ENCODE measurements at places on chromosomes 7 and 10.

- no peak for DNase-seq
Observed at GRCh38 chr10:109740436-109740835, 182.9 kb downstream of the XPNPEP1 start.

DNA sequence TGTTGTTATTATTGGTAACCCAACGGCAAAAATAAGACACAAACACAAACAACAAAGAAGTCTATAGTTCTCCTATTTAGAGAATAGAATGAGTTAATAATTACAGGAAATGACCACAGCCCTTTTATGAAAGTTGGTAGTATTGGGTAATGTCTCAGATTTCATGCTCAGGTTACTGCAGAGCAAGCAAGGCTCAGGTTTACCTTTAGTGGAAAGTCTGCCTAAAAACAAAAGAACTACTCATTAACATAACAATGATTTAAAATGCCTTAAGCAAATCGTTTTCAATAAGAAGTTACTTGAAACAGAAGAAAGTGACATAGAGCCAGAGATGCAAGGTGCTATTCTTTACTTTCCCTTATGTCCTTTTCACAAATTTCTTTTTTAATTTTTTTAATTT lies 441.2 kb downstream of the PLXDC2 start:
- no peak for DNase-seq

DNA sequence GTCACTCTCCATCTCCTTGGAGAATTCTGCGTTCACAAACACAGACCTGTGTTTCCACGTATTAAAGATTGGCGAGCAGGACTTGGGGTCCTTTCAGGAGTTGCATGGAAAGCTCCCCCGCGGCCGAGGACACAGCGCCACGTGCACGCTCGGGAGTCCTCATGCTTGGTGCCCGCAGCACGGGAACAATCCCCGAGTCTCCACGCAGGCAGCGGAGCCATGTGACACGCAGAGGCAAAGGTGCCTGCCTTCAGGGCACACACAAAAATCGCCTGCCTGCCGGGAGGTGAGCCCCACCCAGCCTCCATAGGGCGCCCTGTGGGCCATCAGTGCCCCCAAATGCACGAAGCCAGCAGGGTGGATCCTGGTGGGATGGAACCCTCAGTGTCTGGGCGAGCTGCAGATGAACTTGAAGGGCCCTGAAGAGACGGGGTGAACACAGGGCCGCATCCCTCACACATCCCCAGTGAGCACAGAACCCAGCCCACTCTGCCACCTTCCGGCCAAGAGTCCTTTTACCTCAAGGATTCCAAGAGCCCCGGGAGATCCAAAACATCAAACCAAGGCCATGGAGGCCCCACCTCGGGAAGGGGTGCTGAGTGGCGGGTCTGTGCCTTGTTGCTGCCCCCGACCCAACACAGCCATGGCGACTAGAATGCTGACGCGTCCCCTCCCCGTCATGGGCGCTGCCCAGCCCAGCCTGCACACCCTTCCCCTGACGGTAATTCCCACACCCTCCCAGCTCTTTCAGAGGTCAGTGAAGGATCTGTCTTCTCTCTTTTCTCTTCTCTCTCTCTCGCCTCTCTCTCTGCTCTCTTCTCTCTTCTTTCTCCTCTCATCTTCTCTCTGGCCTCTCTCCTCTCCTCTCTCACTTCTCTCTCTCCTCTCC lies 55.9 kb downstream of the CFAP46 start:
- DNase-seq, result no peak

- DNase-seq, result peak; percentile 64
Observed at GRCh38 chr7:16918288-16918895, 36.6 kb upstream of the AGR3 start.

- DNase-seq, result no peak
Observed at GRCh38 chr10:115167751-115168150, 74.6 kb downstream of the ATRNL1 start.

DNA sequence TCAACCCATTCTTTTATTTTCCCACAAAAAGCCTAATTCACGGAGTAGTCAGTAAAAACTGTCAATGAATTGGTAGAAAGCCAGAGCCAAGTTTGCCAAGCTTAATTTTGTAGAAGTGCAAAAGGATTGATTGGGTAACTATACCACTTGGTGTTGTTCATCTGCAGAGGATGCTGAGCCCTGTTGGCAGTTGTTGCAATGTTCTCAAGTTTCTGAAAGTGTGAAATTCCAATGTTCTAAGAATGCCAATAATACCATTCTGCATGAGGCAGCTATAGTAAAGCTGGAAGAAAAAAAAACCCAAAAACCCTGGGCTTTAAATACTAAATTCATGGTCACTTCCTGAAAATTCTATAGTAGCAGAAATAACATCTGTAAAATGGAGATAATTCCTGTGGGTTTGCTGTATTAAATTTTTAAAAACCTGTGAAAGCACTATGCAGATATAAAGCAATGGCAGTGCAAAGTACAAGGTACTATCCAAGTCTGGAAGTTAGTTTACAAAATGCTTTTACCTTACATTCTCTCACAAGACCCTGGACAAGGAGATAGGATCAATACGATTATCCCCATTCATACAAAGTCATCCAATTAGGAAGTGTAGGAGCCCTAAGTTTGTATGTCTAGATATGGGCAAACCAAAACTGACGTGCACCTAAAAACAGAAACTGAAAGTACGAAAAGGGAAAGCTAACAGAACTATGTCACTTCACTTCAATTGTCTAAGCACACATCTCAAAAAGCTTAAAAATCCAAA lies 6.0 kb upstream of the PON1 start:
- DNase-seq, result no peak

DNA sequence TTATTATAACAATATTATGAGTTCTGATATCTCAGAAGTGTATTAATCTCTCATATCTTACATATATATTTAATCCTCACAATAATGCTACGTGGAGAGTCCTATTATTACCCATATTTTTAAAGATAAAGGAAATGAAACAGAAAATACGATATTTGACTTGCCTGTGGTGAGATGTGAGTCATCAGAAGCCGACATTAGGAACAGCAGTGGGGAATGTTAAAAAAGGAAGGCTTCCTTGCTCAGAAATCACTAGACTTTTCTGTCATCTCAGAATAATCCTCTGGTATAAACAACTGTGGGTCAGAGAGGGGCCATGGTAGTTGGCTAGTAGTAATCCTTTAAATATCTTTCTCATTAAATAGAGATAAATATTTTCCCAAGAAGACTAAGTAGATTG lies 402.3 kb upstream of the PCDH15 start:
- DNase-seq, result no peak

GRCh38 chr10:36450380-36450779 lies 675.0 kb upstream of the ANKRD30A start:
- peak; percentile 83 for DNase-seq

GRCh38 chr7:69517985-69518704 lies 80.1 kb upstream of the AUTS2 start:
- DNase-seq, result no peak

DNA sequence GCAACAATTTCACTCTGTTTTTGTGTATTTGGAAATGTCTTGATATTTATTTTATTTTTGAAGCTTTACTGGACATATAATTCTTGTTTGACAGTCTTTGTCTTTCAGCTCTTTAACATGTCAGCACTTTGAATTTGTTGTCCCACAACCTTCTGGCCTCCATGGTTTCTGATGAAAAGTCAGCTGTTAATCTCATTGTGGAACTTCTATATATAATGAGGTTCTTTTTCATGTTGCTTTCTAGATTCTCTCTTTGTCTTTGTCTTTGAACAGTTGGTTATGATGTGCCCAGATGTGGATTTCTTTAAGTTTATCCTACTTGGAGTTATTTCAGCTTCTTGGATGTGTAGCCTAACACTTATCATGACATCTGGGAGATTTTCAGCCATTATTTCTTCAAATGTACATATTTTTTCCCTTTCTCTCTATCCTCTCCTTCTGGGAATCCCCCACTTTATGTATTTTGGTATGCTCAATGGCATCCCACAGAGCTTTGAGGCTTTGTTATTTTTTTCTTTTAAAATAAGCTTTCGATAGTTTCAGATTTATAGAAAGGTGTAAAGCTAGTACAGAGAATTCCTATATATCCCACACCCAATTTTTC lies 9.5 kb upstream of the LMTK2 start:
- DNase-seq, result no peak

GRCh38 chr10:99595770-99596465 lies 24.3 kb downstream of the SLC25A28 start:
- DNase-seq, result no peak

Data from IMR-90 (cell line).